ENCODE measurements at places on chromosomes 11 and 22.

DNA sequence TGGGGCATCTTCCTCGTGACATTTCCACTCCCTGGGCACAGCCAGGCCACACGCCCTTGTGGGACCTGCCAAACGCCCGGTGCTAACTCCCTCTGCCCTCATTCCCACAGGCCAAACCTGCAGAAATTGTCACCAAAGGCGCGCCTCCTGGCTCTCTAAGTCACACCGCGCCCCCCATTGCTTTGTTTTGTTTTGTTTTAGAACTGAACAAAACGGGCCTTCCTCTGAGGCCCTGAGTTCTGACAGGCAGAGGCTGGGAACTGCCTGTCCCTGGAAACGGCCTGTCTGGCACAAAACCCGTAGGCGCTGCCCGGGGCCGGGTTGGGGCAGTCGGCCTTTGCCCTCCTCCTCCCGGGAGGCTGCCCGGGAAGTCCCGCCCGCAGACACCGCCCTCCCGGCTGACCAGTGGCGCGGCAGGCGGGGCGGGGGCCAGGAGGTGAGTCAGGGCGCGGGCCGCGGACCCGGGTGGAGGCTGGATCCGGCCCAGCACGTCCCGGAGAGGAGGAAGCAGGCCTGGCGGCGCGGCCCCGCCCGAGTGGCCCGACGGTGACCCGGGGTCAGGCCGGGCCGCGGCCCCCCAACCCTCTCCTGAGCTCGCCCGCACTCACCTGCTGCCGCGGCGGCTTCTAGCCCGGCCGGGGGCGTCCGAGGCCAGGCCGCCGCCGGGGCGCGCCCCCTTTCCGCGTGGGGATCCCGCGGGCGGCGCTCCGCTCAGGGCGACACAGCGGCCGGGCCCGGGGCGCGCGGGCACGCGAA lies 465 bp downstream of the SUN2 start:
- peak; percentile 64 for DNase-seq

DNA sequence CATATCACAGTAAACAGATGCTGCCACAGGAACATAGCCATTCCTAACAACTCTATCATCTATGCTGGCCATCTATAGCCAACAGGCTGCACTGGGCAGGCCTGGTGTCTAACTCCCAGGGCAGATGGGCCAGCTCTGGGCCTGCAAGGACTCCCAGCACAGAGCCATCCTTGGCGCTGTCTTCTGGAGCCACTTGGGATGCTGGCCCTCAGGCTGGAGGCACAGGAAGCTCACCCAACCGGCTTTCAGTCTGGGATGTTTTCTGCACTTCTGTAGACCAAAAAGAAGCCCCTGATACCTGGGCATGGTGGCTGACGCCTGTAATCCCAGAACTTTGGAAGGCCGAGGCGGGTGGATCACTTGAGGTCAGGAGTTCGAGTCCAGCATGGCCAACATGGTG lies 40.8 kb upstream of the WNT11 start:
- DNase-seq: no peak

GRCh38 chr11:67345920-67346819 lies 7.2 kb downstream of the POLD4 start:
- no peak for DNase-seq

- DNase-seq: peak; percentile 37
These were observed 585 bp downstream of the EMSY start for GRCh38 chr11:76445121-76446084.

DNA sequence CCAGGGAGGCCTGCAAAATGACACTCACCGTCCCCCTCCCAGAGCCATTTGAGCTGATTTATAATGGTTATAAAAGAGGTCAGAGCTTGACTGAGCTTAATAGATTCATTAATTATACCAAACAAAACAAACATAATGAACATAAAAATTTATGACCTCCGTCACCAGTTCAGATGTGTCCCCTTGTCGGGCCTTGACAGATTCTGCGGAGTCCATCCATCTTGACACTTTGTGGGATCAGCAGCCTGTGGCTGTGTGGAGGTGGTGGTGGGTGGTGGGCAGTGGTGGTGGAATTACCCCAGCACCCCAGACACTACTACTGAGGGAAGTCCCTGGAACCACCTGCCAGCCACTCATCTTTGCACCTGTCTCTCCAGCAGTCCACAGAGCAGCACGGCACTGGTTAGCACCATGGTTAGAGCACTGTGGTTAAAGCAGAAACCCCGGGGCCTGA lies 83.5 kb downstream of the DSCAML1 start:
- no peak for DNase-seq

DNA sequence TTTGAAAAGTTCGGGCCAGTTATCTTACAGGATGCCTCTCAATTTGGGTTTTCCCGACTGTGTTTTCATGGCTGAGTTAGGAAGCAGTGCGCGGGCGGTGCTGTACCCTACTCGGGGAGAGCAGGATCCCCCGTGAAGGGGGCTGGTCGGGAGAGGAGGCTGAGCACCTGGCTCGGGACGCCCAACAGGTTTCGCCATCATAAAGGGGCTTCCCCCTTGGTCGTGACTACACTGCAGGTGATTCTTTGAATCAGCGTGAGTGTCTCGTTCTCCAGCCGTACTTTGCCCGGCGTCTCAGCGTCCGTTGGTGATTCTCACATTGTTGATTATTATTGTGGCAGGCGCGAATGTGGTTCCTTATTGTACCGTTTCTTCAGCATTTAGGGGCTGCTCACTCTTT lies 46.6 kb downstream of the ST14 start:
- DNase-seq: no peak

DNA sequence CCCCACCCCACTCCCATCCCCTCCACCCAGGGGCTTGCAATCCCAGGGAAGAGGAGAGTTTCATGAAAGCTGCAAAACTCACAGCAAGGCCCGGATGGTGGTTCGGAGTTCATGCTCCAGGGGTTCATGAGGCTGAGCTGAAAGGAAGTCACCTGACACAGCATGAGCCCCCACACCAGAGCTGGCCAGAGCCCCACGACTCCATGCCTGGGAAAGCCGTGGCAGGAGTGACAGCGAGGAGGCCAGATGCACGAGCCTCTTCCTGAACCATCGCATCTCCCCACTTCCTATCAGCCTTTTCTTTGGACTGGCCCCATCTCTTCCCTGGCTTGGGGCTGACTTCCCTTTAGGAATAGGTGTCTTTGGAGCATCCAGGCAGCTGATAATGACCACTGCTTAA lies 105.8 kb downstream of the ABTB2 start:
- DNase-seq: no peak

GRCh38 chr22:21009638-21010425 lies 5.1 kb upstream of the P2RX6 start:
- no peak for DNase-seq

DNA sequence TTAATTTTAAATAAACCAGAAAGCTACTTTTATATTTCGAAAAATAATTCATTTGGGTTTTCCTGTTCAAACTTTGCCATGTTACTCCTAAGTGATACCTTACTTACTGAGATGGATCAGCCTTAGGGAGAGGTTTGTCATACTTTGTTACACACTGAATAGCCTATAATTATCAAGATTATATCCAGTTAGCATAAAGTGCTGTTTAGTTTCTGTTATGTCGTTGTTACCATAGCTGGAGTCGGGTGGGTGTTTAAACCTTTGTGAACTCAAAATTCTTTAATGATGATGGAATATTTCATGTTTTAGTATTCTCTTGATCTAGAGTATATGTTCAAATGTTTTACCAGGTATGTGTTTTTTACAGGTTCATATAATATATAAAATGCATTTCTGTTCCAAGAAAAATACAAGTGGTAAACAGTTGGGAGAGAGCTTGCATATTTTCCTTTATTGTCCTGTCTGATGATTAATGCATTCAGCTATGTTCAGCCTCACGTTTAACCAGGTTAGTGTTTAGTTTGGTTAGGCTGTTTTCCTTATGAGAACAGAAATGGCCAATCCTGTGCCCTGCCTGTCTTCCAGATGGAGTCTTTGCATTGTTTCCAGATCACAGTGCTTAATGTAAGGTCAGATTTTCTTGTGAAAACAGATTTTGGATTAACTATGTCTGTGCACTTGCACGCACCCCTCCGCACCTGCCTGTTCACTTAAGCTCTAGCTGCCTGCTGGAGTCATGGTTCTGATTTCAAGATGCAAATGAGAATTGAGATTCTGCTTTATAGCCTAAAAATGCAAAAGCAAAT lies 105.6 kb downstream of the ATXN10 start:
- DNase-seq: no peak

GRCh38 chr11:120893440-120894201 lies 130.3 kb upstream of the TBCEL start:
- no peak for DNase-seq

- no peak for DNase-seq
These were observed at the start of gene FJX1 for GRCh38 chr11:35617687-35618496. TSS of gene FJX1 (plus strand) at chr11:35618460. CDS start at chr11:35618637, 177 bp downstream.

DNA sequence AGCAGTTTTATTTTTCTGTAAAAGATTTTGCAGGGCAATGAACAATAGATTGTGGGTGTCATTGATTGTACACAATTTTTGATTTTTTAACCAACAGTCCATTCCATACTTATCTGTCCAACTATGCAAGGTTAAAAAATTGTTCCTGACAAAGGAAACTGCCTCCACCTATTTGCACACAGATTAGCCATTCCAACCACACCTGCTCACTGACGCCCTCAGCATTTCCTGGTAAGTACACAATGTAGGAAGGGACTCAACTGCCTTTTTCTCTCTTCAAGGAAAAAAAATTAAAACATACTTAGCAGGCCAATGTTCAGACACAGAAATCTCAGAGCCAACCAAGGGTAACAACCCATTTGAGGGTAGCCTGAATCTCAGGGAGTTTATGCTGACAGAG lies 4.3 kb upstream of the FUT4 start:
- no peak for DNase-seq

- DNase-seq: no peak
These were observed 352.7 kb upstream of the MPPED2 start for GRCh38 chr11:30938810-30939209.

- DNase-seq: no peak
These were observed 10.6 kb downstream of the SNX32 start for GRCh38 chr11:65844231-65844872.

DNA sequence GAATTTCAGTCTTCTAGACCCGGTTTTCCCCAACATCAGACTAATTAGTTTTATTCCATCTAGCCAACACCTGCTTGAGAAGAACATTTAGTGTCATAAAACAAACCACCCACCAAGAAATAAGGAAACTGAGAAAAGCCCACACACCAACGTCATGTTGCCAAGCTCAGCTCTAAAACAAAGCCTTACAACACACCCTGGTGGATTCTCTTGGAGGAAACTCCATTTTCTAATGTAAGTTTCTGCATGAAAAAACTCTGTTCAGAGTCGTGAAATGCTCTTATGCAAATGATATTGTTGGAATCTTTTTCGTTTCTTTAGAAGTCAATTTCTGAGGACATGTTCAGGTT lies 105.0 kb upstream of the RAG2 start:
- no peak for DNase-seq

DNA sequence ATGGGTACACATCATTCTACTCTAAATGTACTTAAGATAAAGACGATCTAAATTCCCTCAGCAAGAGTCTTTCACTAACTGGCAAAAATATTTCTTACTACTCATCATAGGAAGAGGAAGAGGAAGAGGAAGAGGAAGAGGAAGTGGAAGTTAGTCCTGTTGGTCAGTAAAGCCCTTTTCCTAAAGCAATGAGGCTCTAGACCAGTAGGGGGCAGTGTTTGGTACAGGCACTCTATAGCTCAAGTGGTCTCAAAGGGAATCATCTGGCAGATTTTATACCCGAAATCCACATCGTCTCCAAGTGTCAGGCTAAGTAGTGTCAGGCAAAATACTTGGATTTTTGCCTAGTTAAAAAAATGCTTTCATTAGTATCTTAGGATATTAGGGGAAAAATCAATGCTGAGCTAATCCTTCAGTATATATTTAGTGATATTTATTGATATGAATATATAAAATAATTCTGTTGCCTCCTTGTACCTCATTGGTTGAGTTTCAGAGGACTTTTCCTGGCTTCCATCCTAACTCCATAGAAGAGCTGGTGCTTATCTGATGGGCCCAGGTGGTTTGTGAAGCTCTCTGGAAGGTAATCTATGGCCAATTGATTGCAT lies 7.7 kb downstream of the BLID start:
- DNase-seq: no peak

- no peak for DNase-seq
These were observed 2830.6 kb upstream of the OR11H1 start for GRCh38 chr22:12697441-12697840.

- no peak for DNase-seq
These were observed 24.4 kb downstream of the RTN4R start for GRCh38 chr22:20243537-20244249.

DNA sequence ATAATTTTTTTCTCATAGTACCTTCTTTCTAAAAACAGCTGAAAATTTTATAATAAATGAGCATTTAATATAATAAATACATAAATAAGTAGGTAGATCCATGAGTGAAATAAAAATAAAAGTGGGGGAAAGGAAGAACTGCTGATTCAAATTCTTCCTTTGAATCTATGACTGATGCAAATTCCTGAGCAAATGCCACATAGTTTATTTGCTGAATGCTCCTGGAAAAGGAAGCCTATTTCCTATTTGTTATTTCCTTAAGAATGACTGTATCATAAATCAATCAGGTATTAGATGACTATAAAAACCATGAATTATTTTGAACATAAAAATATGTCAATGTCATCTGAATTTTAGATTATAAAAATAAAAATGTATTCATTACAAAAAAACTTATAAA lies 16.6 kb downstream of the BTBD10 start:
- DNase-seq: no peak

- no peak for DNase-seq
These were observed 69.9 kb downstream of the BUD13 start for GRCh38 chr11:116702772-116703385.

DNA sequence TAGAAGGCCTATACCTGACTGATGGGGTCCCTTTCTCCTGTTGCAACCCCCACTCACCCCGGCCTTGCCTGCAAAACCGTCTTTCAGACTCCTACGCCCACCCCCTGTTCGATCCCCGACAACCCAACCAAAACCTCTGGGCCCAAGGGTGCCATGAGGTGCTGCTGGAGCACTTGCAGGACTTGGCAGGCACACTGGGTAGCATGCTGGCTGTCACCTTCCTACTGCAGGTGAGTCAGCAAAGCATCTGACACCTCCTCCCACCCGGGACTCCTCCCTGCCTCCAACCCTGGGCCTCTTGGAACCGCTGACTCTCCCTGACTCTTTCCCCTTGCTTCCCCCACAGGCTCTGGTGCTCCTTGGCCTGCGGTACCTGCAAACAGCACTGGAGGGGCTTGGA lies 1.2 kb downstream of the ROM1 start:
- DNase-seq: no peak

- peak; percentile 72 for DNase-seq
These were observed 1.1 kb downstream of the UBASH3B start for GRCh38 chr11:122656631-122657101.

GRCh38 chr22:45448431-45448830 lies 34.9 kb downstream of the RIBC2 start:
- DNase-seq: no peak
